ENCODE measurements at places on chromosomes 4 and X.
A peak's percentile ranks its signal among the peaks of the same experiment; 100 is the strongest.

DNA sequence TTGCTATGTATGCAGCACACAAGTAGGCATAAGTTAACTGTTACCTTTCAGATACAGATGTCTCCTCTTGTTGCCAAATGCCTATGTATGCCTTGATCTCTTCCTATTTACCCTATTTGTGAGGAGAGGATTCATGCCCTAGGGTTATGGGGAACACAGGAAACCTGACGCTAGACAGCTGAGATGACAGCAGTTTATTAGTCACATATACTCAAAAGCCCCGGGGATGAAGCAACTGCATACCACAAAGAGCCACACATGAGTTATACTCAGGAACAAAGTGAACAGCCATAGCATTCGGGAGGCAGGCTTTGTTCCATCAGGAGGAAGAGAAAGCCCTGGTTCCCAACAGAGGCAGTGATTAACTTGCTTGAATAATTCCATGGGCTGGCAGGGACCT lies 1011.7 kb upstream of the PCDH7 start:
- DNase-seq, result no peak

DNA sequence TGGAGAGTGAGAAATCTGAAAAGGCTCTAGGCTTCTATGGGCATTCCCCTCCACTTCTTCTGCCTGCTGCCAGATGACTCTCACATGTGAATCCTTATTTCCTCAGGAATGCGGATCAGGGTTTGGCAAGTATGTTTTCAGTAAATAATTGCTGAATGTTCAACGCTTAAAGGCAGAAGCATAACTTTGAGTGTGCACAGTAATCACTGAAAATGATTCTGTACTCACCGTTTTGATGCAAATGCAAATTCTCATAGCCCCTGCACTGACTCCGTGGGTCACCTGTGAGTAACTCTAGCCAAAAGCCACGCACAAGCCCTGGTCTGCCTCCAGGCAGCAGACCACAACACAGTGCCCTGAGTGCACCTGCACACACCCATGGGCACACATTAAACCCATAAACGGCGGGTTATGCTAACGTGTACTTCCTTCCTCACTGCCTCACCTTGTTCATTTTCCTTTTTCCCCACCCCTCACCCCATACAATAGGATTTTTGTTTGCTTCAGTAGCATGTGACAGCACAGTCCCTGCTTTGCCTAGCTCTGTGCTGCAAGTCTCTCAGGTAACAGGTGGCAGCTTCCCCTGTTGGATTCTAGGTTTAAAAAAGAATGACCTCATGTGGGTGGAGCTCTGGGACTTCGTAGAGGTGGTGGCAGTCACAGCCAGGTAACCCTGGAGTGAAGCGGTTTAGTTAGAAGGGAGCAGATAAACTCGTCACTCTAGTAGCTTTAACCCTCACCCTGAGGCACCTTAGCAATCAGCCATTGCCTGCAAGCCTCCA lies at the start of gene ARHGEF38:
Gene ARHGEF38, plus strand, starts transcription at position 656 of the 782 bp plus-strand sequence. CDS start 146 bp downstream, outside the sequence.
- no peak for DNase-seq

DNA sequence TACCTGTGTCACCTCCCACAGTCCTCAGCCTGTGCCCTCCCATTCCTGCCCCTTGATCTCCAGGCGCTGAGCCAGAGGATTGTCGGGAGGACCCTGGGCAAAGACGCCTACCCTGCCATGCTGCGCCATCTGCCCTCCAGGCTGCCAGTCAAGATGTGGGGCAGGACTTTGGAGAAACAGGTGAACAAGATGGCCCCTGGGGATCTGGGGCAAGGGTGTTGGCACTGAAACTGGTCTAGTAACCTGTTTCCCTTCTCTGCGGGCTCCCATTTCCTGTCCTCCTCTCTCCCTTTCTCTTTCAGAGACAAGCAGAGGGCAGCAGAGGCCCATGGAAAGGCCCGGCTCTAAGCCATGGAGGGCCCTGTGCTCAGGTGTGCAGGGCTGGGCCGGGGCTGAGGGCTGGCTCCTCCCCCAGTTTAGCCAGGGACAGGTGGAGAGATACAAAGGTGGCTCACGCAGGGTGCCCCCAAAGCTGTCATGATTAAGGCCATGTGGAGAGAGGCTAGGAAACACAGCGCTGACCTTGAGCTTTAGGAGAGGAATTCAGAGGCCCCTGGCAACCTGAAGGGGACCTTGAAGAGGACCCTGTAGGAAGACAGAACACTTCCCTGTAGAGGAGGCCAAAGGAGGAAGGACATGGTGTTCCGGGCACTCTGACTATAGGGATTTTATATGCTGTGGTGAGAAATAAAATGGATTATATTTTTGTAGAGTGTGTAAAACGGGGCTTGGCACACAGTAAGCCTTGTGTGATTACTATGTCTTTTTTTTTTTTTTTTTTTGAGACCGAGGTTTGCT lies at the start of gene GLOD5:
Gene GLOD5, plus strand, starts transcription at position 74 of the 798 bp plus-strand sequence. Its CDS starts 44 bp downstream, at position 118.
- DNase-seq, result no peak

DNA sequence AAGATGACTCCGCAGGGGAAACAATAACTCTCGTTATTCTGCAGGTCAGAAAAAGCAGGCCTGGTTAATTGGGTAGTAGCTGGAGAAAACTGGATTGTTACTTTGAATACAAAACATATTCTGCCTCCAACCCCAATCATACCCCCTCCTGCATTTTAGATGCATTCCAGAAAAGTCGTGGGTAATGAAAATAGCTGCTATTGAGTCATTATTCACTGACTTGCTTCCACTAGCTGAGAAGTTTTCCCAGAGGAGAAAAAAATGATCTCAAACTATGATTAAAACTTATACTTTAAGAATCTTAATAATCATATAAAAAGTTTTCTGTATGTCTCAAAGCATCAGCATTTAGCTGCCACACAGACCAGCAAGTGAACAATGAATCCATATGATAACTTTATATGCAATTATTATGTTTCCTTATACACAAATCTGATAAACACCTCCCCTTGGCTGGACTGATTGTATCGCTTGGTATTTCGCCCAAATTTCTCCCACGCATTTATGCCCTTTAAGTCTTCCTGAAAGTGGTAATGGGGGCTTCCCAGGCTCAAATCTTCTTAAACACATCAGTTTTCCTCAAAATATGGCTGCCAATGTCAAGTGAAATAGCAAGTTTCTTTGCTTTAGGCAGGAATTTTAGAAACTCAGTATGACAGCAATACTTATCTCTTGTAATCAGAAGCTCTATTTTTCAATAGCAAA lies 181.0 kb downstream of the LDB2 start:
- DNase-seq, result no peak

GRCh38 chr4:83932750-83933391 lies 397.0 kb downstream of the GPAT3 start:
- DNase-seq, result peak; percentile 18

Measured in Panc1 (cell line).